Astrocyte of the cerebellum (primary cell): ENCODE measurements at places on chromosomes 3 and 15.

- no peak for DNase-seq
Measured at GRCh38 chr15:46872981-46873330, 844.3 kb upstream of the SEMA6D start.

DNA sequence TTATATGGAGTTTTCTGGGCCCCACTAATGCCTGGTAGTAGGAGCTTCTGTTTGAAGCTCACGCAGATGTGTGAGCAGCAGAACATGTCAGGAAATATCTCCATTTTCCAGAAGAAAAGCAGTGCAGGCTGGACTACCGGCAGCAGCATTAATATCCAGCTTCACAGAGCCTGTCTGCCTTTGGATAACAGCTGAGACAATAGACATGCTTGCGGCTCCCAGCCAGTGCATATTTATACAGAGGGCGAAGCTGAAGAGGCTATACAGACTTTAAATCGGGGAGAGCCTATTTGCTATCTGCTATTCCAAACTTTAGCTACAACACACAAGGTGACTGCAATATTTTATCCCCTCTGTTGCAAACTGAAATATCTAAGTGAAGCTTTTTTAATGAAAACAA lies 250.1 kb upstream of the WNT5A start:
- DNase-seq, result no peak

- no peak for DNase-seq
Measured at GRCh38 chr15:47289656-47290055, 427.6 kb upstream of the SEMA6D start.

- DNase-seq, result no peak
Measured at GRCh38 chr3:57199895-57200297, at the start of gene HESX1. HESX1 (minus strand) TSS chr3:57199978; CDS start chr3:57199918, 60 bp downstream.

DNA sequence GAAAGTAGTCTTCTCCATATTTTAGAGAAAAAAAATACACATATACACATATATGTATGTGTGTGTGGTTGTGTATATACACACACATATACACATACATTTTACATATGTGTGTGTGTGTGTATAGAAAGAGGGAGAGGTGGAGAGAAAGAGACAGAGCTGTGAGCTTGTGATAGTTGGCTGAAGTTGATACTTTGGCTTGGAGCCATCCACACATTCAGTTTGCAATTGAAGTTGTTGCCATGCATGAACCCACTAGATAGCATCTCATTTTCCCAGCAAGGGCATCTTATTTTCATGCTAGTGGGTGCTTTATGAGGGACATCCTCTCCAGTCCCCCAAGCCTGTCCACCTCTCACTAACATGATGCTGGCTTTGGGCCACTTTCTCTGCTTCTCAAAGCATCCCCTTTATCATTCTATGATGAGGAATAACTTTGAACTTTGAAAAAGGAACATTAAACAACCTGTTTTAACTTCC lies 228.6 kb downstream of the ZNF621 start:
- no peak for DNase-seq

- DNase-seq, result peak; percentile 57
Measured at GRCh38 chr3:4492208-4493013, 737 bp upstream of the ITPR1 start.

- DNase-seq, result no peak
Measured at GRCh38 chr3:122081543-122082247, 26.5 kb downstream of the CD86 start.

DNA sequence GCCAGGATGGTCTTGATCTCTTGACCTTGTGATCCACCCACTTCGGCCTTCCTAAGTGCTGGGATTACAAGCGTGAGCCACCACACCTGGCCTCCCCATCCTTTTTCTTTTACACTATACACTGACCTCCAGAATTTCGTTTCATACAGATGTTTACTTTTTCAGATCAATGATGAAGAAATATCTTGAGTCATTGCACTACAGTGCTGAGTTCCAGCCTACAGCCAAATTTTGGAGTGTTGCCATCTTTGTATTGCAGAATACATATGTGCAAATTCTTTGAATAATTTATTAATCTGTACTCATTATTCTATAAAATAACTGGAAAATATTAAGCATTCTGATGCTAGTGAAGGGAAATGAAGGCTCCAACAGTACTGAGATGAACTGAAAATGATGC lies 12.5 kb downstream of the ZPLD1 start:
- DNase-seq, result no peak

DNA sequence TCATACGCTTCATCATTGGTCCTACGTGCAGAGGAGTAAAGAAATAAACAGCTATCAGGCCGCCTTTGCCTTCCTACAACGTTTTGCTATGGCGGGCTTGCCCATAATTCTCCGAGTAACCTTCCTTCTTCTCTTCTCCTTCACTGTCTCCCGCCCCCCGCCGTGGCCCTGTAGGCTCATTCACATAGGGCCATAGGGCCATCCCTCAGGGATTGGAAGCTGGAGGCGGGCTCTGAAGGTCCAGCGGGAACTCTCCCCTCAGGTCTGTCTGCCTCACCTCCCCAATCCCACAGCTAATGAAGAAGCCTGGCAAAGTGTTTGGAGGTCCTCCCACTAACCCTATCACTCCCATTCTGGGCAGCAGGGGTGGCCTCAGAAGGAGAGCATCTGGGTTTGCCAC lies 43.6 kb downstream of the SEMA5B start:
- no peak for DNase-seq

DNA sequence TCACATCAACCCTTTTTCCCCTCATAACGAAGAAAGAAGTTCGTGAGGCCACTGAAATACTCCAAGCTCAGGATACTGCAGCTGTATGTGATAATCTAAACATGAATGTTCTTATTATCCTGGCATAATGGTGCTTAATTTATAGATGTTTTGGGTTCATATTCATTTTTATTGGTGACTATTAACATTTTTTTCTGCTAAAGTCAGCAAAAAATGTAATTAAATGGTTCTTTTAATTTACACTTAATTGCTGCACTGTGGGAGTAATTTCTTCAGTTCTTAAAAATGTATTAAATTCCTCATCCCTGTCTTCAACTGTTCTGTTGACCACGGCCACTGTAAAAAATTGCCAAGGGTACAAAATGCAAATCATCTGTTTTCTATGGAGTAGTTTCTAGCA lies 95.6 kb downstream of the CDIN1 start:
- no peak for DNase-seq

DNA sequence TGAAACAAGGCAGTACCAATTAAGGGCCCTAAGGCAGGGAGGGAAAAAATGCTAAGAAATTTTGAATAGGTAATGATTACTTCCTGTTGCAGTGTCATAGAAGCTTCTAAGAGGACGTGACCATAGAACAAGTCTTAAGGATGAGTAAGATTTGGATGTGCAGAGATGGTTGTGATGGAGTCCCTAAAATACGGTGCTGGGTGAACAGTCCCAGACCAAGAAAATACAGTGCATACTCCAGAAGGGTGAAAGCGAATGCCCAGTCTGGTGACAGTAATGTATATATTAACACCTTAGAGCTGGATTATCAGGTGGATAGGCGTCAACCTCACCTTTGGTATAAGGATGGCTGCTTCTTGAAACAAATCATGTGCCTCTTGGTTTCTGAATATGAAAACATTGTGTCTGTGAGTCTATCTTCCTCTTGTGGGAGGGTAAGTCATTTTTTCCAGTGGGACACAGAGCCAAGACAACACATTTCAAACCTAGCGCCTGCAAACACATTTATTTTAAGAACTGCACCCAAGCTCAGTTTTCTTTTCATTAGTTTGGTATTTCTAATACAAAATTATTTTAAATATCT lies 101.2 kb upstream of the TP63 start:
- DNase-seq, result no peak

GRCh38 chr15:97012986-97013385 lies 682.5 kb downstream of the NR2F2 start:
- no peak for DNase-seq

GRCh38 chr3:102512734-102513504 lies 78.1 kb downstream of the ZPLD1 start:
- no peak for DNase-seq

- peak; percentile 98 for DNase-seq
Measured at GRCh38 chr3:63343674-63344073, 65.6 kb downstream of the SYNPR start.
